Activated T-helper 2 cell treated with anti-CD3 and anti-CD28 coated beads, Interferon-gamma antibody, Interleukin-2, Interleukin-4, amounts not matched to agents 10 μg/mL and 5 μg/mL and 100 μg/mL, durations not matched to agents 14 hours and 24 hours and 36 hours (primary cell): ENCODE measurements at places on chromosomes 7 and 10.

GRCh38 chr10:111082102-111082975 is 5.5 kb downstream of the ADRA2A start:
- no peak for DNase-seq

GRCh38 chr7:143892527-143893300 is 9.3 kb downstream of the TCAF1 start:
- no peak for DNase-seq

- DNase-seq, result no peak
Observed at GRCh38 chr10:131676800-131677421, 223.9 kb upstream of the PPP2R2D start.

DNA sequence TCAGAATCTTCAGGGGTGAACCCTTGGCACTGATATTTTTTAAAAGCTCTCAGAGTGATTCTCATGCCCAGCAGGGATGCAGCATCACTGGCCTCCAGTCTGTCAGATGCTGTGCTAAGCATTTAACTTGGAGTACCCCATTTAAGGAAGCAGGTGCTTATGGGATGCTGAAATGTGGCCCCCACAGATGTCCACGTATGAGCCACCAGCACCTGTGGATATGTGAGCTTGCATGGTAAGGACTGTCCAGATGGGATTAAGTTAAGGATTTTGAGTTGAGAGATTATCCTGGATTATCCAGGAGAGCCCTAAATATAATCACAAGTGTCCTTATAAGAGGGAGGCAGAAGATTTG is 17.7 kb downstream of the CHST3 start:
- DNase-seq, result no peak

DNA sequence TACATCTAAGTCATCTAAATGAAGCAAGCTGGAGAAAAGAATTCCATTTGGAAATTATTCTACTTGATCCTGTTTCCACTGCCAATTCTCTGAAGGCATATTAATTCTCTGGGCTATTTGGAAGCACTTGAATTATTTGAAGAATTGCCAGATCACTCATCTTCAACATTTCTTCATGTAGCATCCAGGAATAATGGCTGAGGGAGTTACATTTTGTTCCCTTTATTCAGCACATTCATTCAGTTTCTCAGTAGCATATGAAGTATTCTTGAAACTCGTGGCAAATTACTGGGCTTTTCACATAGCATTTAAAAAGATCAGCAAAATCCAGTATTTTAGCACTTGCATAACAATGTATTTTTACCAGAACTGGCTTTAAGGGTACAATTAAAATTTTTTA is 127.1 kb upstream of the VIPR2 start:
- DNase-seq, result no peak

GRCh38 chr10:97197030-97197500 is 11.3 kb upstream of the SLIT1 start:
- no peak for DNase-seq

DNA sequence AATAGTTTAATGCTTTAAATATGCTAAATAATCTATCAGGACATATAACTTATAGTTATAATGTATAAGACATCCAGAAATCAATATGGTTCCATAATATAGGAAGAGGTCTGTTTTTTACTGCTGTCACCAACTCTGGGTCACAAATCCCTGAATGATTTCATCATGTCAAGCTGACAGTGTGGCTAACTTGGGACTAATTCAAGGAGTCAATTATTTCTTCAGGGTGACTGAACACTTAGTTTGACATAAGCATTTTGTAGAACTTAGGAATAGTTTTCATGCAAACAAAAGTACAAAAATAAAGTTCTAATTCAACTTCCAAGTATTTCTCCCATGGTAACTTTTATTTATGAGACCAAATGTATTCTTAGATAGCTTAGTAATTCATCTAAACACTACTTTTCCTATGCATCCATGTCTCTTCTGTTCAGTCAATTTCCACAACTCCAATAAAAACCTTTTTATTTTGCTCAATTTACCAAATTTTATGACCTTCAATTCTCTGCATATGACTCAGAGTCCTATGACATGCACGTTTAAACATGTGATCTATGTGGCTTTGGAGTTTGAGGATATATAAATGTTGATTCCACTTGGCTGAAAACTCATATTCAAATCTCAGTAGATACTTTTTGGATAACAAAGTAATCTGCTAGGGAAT is 40.3 kb upstream of the GNAT3 start:
- no peak for DNase-seq

- DNase-seq, result no peak
Observed at GRCh38 chr10:99742254-99742653, 10.2 kb downstream of the CUTC start.

- DNase-seq, result no peak
Observed at GRCh38 chr7:130350945-130351790, 6.6 kb downstream of the CPA5 start.

GRCh38 chr7:75662579-75663301 is 76.0 kb downstream of the HIP1 start:
- no peak for DNase-seq
